SK-N-DZ (cell line): ENCODE measurements at places on chromosomes 11 and 22.

DNA sequence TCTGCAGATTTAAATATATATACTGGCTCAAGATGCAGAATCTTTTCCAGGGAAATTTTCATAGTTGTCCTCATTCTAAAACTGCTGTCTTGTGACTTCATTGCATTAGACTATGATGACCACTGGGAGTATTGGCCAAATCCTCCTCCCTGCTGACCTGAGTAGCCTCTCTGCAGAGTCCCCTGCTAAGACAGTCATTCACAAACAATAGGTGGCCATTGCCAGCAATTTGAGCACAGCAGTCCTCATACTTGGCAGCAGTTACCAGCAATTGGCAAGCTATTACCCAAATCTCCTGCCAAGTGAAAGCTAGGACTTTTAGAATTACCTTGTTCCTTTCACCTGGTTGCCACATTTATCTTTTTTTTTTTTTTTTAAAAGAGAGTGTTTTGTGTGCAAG, 325.8 kb downstream of the FAT3 start:
- DNase-seq = no peak

- DNase-seq = no peak
Measured at GRCh38 chr22:20256027-20256426, 12.1 kb downstream of the RTN4R start.

DNA sequence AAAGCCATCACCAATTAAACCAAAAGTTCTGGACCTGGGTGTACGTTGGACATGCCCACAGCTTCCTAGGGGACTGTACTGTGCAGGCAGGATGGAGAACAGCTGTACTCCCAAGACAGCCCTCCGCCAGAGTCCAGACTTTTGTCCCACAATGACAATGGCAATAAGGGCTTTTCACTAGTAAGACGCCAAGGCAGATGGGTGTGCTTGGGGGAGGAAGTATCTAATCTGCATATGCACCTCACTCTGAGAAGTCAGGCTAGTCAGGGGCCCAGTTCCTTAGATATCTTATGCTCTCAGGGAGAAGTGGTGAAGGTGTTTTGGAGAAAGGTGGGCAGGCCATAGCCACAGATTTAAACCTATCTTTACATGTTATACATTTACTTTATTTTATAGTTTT, 85.1 kb upstream of the USP47 start:
- DNase-seq = no peak

GRCh38 chr11:93169143-93169542, 28.6 kb downstream of the SLC36A4 start:
- DNase-seq = no peak

GRCh38 chr11:62593434-62594044, 2.2 kb upstream of the TUT1 start:
- DNase-seq = peak; percentile 80

GRCh38 chr11:126748793-126749192, 251.8 kb downstream of the KIRREL3 start:
- peak; percentile 24 for DNase-seq

DNA sequence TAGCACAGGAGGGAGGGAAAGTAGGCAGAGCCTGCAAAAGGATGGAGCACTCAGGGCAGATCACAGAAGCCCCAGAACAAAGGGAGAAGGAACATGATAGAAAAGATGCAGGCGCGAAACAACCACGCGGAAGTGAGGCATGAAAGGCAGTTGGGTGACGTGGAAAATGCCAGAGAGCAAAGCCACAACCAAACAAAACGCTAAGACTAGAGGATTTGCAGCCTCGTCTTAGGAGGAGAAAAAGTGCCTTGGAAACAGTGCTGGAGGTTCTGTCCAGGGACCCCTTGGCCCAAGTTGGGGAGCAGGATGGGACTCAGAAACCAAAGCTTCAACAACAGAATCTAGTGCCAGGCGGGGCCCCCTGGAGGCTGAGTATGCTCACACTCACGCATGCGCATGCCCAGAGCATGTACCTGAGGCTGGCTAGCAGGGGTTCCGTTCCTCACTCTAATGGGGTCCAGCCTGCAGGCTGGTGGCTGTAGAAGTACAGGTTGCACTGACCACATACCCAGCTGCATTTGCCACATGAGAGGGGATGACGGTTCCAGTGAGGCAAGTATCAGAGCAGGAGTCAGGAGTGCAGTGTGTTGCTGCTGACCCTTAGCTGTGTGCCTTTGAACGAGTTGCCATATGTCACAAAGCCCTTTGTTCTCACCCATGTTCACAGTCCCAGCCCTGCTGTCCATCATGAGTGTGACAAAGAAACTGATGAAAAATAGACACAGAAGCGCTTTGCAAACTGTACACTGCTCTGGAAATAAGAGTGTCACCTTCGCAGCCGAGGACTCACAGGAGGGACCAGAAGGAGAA, 568.6 kb upstream of the CADM1 start:
- no peak for DNase-seq

GRCh38 chr22:46125816-46126765, 24.2 kb upstream of the PPARA start:
- DNase-seq = no peak

DNA sequence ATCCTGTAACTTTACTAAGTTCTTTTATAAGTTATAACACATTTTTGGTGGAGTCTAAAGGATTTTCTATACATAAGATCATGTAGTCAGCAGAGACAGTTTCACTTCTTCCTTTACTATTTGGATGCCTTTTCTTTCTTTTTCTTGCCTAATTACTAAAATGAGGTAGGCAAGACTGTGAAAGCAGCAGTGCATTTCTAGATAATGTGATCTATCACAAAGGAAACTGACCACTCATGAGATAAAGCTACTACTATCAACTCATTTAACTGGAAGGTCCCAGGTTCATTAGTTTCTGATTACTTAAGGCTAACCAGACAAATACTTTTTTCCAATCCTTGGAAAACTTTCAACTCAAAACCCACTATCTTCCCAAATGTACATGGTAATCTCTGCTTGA, 196.2 kb upstream of the E2F8 start:
- no peak for DNase-seq

DNA sequence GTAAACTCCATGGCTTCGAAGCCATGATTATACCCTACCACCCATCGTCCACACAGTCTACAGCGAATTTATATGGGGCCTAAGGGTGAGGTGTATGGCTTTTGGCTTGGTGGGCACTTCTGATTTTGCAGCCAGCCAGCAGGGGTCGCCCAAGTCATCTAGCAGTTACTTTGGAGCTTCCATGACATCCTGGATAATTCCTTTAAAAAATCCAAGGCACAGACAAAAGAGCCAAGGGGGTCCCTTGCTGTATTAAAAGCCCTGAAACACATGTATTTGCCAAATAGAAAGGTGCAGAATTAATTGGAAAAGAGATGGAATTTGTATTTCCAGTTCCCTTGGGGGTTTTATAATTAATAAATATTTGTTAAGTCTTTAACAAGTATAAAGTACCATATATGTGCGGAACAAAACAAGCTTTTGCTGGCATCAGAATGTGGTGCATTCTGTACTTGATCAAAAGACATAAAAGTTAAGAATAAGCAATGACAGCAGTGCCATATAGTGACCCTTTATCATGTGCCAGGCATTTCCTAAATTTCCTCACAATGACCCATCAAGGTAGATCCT, 132.8 kb upstream of the PITPNB start:
- DNase-seq = peak; percentile 71

GRCh38 chr11:62958547-62959421, 26.0 kb downstream of the SLC22A6 start:
- no peak for DNase-seq

- DNase-seq = no peak
Measured at GRCh38 chr11:43834286-43834685, 46.3 kb upstream of the ALKBH3 start.

- DNase-seq = no peak
Measured at GRCh38 chr11:64245797-64246620, 734 bp downstream of the PPP1R14B start.

DNA sequence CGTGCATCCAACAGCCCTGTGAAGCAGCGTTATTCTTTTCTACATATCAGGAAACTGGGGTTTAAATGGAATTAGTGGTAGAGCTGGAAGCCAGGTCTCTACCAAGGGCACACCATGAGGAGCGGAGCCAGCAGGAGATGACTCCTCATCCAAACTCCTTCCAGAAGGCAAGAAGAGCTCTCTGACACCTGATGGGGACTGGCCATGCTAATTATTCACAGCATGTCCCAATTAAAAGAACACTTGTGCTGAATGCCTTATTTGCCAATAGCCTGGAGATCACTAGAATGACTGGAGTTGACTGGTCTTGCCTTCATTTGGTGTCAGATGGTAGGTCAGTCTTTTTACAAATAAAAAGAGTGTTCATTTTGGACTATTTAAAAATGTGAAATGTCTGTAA, 32.9 kb upstream of the SLN start:
- no peak for DNase-seq

- no peak for DNase-seq
Measured at GRCh38 chr11:3177931-3178330, 12.8 kb upstream of the OSBPL5 start.

DNA sequence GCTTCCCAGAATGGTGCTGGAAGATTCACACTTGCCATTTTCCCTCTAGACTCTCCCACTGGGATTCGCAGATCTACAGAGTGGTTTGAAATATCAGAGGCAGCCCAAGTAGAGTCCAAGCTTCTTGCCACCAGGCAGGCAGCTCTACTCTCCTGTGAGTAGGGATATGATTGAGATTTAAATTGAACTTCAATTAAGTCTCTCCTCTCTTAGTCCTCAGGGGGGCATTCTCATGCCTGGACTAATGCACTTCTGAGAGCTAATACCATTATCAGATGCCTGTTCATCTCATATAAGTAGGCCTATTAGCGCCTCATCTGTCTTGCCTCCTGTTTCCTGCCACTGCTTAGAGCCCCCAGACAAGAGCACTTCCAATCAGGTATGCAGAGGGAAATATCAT, 25.5 kb upstream of the AMPD3 start:
- DNase-seq = peak; percentile 40

DNA sequence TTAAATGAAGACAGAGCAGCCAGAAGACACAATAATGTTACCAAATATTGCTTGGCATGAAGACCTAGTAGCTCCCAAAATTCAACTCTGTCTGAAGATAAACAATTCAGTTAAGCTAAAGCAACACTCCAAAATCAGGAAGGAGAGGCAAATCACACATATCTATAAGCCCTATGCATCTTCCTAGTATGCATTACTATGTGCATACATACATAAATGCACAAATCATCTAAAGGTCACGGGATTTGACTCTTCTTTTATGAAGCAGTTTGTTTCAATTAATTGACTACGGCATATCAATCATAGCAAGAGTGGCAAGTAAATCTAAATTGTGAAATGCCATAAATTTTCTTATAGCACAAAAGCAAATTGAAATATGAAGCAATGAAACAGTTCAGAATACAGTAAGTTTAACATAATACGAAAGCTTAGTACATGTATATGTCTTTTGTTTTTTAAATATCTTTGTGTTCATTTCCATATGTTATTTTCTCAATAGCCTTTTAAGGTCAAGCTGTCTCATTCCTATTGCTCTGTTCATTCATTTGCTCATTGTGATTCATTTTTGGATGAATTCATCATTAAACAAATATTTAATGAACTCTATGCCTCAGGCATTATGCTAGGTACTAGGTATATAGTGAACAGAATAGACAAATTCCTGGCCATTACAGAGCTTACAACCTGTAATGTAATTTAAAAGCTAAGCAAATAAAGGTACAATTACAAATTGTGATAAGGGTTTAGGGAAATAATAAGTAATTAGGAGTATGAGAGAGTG, 540.5 kb downstream of the DLG2 start:
- no peak for DNase-seq

DNA sequence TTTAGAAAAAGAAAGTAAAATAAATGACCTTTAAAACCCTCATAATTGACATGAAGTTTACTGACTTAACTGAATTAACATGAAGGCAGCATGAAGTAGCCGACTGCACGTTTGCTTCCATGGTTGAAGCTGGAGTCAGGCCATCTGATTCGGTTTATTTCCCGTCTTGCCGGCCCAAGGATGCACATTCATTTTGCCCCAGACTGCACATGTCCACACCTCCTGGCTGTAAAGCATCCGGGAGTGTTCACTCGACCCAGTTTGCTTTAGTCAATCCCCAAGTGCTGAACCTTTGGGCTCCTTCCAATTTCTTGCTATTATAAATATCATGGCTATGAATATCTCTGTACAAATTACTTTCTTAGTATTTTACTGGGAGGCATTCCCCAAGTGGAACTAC, 17.7 kb upstream of the TUB start:
- no peak for DNase-seq

GRCh38 chr11:77107950-77108349, 5.3 kb downstream of the OMP start:
- DNase-seq = no peak

- DNase-seq = peak; percentile 35
Measured at GRCh38 chr11:78319453-78319955, 98.1 kb downstream of the GAB2 start.

DNA sequence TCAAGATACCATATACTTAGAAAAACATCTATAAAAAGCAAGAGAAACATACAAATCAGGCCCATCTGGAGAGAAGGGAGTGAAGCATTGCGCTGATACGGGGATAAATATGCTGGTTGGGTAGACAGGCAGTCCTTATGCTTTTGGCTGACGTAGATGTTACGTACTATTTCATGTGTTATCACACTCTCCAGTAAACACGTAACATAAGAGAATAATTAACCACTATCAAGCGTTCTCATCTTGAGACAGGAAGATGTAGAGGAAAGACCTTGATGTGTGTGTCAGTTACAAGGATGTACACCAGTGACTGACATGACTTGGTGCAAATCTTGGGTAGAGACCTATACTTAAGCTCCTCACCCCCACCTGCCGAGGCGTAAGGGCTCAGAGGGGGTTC, 86.7 kb upstream of the PRODH start:
- DNase-seq = no peak

DNA sequence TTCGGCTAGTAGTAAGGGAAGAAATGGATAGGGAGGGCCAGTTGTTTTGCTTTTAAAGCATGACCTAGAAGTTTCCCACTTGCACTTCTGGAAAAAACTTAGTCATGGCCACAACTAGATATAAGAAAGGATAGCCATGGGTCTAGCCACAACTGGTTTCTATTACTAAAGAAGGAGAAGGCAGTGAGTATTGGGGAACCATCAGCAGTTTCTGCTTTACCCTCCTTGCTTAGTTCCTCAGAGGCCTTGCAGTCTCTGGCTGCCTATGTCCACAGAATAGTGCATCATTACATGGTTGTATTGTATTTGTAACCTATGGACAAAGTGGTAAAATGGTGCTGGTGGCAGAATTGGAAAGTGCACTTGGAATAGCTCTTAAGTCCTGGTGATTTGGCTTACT, 35.6 kb downstream of the NXPE1 start:
- DNase-seq = no peak
